ENCODE measurements at places on chromosomes 7 and 10.

- no peak for DNase-seq
Measured at GRCh38 chr10:23291551-23292334, 52.9 kb downstream of the C10orf67 start.

DNA sequence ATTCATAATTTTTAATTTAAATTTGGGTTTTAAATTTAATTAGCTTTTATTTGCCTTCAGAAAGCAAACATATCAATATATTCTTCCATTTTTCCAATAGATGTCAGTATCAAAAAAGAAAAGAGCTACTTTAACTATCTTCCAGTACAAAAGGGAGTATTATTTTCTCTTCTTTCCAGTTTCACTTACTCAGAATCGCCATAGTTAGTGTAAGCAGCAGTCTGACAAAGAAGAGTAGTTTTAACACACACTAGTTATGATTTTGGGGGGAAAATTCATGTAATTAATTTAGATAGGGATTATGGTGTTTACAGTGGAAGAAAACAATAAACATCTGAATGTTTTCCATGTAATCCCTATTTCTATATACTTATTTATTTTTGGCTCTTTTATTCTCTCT lies 272.6 kb upstream of the DGKB start:
- DNase-seq: no peak

- no peak for DNase-seq
Measured at GRCh38 chr7:73704640-73705550, 14.6 kb downstream of the STX1A start.

DNA sequence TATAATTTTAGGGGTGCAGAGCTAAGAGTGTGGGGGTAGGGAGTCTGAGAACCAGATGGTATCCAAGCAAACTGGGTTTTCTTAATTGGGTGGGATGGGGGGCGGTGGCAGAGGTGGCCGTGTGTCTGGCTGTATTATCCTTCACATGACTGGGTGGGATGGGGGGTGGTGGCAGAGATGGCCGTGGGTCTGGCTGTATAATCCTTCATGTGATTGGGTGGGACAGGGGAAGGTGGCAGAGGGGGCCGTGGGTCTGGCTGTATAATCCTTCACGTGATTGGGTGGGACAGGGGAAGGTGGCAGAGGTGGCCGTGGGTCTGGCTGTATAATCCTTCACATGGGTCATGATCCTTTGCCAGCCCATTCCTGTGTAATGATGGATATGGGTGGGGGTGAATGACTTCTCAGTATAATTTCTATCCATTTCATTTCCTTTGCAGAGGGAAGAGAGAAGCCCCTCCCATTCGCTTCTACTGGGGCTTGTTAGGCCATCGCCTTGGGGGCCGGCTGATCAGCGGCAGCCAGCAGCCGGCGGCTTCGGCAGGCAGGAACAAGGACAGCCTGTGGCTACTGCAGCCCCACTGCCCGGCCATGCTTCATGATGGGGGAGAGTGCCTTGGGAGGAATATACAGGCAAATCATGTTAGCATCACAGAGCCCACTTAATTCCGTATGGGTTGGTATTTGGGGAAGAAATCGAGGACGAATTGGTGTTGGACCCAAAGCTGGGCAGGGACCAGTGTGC lies 179.6 kb upstream of the MKI67 start:
- no peak for DNase-seq

- DNase-seq: no peak
Measured at GRCh38 chr7:138752518-138753149, 45.2 kb upstream of the TMEM213 start.

GRCh38 chr10:75433216-75433615 lies 1.8 kb downstream of the LRMDA start:
- peak; percentile 32 for DNase-seq

- DNase-seq: no peak
Measured at GRCh38 chr7:84022684-84023308, 171.8 kb downstream of the SEMA3A start.

GRCh38 chr10:71217266-71218045 lies 5.1 kb downstream of the UNC5B start:
- DNase-seq: peak; percentile 88

DNA sequence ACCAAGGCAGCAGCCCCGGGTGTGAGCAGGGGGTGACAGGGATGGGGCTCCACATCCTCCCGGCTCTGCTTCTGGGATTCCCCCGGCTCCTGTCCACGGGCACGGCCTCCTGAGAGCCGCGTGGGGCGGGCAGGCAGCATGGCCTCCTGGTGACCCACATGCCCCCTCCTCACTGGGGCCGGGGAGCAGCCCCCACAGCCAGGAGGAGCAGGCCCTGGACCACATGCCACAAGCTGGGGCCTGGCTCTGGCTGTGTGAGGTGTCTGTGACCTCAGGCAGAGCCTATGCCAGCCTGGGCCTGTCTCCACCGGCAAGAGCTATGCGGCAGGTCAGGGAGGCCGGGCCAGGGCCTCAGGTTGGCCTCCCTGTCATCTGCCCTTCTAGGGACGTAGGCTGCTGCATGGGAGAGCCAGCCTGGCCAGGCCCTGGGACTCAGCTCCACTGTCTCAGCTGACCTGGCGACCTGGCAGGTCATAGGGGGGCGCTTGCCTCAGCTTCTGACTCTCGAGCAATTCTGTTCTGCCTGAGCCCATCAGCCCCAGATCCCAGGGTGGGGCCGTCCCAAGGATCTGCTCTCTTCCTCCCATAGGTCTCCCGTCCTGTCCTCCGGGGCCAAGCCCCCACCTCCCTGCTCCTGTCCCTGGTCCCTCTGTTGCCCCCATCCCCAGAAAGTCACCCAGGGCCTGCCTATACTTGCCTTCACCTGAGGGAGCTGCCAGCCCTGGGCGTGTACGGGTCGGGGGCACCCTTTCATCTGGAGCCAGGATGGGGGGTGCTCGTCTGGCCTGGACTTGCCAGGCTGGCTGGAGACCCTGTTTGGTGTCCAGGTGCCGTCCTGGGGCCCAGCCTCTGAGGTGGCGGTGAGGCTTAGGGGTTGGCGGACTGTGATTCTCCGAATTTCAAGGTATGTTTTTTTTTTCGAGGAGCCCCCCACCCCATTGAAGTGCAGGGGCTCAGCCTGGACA lies 3.9 kb upstream of the TMEM184A start:
- DNase-seq: no peak

DNA sequence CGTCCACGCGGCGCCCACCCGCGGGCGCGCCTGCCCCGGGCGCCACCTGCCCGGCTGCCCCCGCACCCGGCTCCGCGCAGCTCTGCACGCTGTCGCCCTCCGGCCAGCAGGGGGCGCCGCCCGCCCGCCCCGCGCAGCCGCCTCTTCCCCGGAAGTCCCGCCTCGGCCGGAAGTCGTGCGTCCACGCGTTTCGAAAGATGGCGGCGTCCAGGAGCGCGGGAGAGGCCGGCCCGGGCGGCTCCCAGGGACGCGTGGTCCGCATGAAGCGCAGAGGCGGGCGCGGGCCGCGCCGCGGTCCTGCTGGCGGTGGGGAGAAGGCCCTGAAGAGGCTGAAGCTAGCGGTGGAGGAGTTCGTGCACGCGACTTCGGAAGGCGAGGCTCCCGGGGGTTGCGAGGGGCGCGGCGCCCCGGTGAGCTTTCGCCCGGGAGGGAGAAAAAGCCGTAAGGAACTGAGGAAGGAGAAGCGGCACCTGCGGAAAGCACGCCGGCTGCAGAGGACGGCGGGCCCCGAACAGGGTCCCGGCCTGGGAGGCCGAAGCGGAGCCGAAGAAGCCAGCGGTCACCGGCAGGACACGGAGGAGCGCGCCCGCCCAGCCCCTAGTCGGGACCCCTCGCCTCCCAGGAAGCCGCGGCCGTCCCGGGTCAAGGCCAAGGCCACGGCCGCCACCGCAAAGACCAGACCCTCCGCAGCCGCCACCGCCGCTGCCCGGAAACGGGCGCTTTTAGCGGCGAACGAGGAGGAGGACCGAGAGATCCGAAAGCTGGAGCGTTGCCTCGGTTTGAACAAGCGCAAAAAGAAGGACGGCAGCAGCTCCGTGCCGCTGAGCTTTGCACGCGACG lies at the start of gene NOM1:
Gene NOM1, plus strand, starts transcription at position 172 of the 840 bp plus-strand sequence. Its CDS starts 26 bp downstream, at position 198.
- DNase-seq: peak; percentile 92
